ENCODE measurements at places on chromosomes 7 and 10.

DNA sequence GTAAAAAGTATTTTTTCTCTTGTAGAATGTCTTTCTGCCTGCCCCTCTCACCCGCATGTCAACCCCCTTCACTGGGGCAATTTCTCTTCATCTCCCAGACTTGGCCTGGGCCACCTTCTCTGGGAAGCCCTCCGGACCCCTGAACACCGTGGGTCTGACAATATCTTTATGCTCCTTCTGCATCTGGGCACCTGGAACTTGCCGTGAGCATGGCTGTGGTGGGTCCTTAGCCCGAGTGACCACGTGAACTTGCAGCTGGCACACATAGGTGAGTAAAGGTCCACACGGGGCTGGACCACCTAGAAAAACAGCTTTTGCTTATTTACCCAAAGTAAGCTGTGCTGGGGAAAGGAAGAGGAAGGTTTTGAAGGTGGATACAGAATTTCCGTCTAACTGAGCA is 600.2 kb downstream of the DNAJB6 start:
- DNase-seq = no peak

DNA sequence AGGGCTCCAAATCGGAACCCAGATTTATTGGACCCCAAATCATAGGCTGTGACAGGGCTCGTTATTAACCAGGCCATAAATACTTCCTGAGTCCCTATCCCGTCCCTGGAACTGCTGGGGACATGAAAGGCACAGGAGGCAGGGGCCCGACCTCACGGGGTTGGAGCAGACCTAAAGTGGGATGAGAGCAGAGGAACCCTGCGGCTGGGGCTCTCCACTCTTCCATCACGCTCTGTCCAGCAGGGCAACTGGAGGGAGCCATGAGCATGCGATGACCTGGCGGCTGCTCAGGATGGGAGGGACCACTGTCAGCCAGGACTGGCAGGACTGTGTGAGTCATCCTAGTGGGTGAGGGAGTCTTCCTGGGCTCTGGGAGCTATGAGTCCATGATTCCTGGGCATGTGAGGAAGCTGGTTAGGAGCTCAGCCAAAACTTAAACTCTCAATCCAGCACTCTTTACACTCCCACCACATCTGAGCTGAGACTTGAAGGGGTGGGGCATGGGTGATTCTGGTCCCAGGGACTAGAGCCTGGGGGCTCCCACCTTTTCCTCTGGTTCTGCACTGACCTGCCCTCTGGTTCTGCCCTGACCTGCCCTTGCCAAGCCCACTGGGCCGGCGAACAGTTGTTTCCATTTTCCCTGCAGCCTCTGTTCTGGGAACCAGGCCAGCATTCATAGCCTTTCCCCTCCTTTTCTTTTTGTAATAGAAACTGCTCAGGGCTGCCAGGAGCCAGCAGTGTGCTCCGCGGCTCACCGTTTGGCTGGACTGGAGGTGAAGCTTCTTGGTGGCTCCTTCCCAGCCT is 47.1 kb downstream of the SYPL1 start:
- DNase-seq = peak; percentile 70

DNA sequence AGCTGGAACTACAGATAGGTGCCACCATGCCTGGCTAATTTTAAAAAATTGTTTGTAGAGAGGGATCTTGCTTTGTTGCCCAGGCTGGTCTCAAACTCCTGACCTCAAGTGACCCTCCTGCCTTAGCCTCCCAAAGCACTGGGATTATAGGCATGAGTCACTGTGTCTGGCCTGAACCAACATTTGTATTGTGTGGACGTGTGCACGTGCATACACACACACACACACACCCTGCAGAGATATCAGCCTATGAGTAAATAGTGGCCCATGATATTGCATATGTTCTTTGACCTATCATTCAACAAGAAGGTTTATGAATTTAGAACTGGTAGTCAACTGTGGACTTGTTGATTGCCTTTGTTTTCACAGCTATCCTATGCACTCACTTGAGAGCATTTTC is 161.6 kb downstream of the BAMBI start:
- DNase-seq = no peak

DNA sequence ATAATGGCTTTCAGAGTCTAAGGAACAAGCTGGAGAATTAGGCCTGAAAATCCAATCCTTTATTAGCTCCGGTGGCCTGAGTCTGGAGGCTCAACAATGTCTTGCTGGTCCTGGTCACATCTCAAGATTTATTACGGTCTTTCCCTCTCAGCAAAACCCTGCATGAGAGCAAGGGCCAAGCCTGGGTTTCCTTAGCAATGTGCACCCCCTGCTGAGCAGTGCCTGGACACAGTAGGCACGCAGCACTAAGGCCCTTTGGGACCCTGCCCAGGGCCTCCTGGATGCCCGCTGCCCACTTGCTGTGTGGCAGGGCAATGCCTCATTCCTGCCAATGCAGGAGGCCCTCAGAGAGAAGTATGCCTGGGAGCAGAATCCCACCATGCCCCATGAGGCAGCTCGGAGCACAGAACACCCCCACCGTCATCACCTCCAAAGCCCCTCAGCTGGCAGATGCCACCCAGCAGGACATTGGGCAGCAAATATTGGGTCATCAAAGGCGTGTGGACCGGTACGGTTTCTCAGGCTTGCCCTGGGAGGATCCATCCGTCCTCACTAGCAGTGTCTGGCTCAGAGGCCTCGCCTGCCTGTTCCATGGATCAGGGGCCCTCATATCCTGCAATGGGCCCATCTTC is 156.4 kb downstream of the OAT start:
- no peak for DNase-seq

- DNase-seq = no peak
These were observed 115.5 kb downstream of the TAF3 start for GRCh38 chr10:7933757-7934156.

DNA sequence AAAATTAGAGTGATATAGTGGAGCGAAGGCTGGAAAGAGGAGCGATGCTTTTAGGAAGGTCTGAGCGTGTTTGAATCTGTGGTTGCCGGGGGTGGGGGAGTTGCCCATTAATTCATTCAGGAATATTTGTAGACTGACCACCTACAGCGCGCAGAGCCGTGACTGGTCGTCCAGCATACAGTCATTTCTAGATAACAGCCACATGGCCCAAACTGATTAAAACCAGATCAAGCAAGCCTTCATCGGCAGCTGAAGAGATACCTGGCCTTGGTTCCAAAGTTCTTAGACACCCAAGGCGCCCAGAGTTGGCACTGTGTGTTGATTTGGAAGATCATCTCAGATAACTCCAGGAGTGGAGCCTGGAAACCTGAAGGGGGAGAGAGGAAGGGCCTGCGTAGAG is 1.7 kb downstream of the PROSER2 start:
- no peak for DNase-seq

DNA sequence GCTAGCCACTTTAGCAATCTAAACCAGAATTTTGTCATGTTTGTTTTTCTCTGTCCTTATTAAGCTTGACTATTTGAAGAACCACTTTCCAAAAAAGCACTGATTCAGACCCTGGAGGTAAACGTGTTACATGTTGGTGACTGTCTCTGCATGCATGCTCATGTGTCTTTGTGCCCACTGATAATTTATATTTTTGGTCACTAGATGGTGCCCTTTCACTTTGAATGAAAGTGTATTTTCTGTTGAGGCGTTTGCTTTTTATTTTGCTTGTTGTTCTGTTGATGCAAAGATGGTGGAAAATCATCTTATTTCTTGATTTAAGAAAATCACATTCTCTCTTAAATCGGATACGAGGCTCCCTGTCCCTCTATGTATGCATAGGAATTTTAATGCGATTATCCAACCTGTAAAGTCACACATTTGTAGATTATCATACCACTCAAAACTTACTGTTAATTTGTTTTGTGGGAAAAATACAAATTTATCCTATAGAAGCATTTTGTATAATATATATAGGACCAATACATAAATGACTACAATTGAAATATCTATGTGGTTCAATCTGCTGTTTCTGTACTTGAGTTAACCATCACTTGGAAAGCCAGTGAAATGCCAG is 269.3 kb downstream of the BICC1 start:
- no peak for DNase-seq

GRCh38 chr10:8254350-8254749 is 199.9 kb downstream of the GATA3 start:
- no peak for DNase-seq

DNA sequence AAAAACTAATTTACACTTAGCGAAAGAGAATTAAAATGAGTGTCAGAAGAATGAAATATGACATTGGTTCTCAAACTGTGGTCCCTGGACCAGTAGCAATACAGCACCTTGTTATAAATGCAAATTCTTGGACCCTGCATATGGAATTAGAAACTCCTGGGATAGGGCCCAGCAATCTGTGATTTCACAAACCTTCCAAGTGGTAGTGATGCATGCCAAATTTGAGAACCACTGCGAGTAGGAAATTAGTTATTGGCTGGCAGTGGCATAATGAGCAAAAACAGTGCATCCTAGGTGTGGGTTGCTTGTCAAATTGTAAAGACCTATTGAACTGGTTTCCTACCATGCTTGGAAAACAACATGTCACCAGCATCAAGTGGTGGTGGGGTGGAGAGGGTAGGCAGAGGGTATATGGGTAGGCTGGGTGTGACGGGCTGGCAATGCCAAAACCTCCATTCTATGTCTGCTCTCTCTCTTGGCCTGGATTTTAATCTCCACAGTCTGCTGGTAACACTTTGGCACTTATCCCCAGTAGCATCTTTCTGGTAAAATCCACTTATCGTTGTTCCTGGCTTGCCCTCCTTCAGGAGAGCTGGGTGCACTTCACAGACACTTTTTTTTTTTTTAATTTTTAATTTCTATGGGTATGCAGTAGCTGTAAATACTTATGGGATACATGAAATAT is 50.0 kb downstream of the ZNF22 start:
- no peak for DNase-seq

DNA sequence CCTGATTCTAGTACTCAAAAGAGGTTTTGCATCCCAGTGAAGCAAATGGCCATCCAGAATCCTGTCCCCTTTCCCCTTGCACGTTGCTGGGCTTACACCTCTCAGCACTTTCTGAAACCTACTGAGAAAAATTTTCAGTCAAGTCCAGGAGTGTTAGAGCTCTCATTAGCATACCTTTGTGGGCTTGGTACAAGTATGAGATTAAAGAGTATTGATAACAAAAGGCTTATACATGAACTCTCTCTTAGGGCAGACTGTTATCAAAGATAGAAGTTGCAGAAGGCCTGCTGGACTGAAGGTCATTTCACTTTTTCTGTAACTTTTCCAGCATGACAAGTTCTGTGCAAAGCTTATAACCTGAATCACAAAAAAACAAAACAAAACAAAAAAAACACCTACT is at the start of gene ASAH2:
TSS of gene ASAH2 (minus strand) at position 123 of the 400 bp plus-strand sequence. CDS start 2,906 bp downstream, outside the sequence.
- DNase-seq = no peak

- no peak for DNase-seq
These were observed 84.2 kb upstream of the IKZF1 start for GRCh38 chr7:50220273-50220672.

- no peak for DNase-seq
These were observed 155.1 kb upstream of the SEMA3D start for GRCh38 chr7:85341973-85342372.

- no peak for DNase-seq
These were observed 54.9 kb upstream of the ELN start for GRCh38 chr7:73973091-73973490.

DNA sequence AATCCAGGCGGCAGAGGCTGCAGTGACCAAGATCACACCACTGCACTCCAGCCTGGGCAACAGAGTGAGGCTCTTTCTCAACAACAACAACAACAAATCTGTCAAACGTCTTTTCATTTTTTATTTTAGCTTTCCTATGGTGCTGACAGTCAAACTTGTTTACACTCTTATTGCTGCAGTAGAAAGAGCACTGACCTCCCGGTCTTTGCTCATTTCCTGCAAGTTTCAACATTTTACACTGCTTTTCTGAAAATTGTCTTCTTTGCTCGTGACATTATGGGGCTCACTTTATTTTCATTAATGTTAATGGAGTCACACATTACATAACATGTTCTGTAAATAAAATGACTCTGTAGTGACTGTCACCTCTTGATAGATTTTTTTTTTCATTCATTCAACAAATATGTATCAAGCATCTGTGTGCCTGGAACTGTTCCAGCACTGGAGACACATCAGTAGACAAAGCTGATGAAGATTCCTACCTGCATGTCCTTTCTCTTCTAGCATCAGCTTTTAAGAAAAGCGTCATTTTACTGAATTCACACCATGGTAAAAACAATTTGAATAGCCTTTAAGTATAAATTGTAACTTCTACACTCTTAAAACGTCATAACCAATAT is 277.3 kb downstream of the CELF2 start:
- DNase-seq = no peak

- DNase-seq = no peak
These were observed 14.6 kb upstream of the LFNG start for GRCh38 chr7:2504889-2505375.

GRCh38 chr7:2024567-2024918 is 208.2 kb downstream of the MAD1L1 start:
- DNase-seq = no peak

GRCh38 chr10:78772486-78772885 is 296.3 kb upstream of the ZMIZ1 start:
- no peak for DNase-seq

DNA sequence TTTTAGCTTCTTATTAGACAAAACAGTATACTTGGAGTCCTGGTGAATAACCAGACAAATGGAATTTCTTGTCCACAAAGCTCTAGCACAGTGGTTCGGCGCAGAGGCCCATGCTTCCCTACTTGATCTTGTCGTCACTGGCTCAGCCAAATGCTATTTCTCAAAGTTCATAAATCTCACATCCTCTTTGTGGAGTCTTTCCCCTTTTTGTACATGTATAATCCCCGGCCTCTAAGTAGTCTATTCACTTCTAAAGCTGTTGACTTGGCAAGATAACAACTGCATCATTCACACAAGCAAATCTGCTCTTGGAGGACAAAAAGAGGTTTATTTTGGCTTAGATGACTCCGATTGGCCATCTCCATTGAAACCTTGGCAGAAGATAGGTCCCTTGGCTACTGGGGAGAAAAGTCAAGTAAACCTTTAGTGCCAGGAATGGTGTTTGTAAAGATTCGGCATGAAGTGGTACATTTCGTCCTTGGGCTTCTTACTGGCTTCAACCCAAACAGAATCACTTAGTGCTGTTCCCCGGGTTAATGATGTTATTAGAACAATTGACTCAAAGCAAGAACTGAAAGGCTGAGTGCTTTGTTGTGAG is 5.1 kb upstream of the AKR1E2 start:
- no peak for DNase-seq
